Activated CD4-positive, alpha-beta T cell treated with anti-CD3 and anti-CD28 coated beads for 36 hours (primary cell): ENCODE measurements at places on chromosomes 2 and 18. TPM values are rescaled to one million over a fixed set of nuclear protein-coding genes. Genes with fewer than 3 reads are reported as not detected.

TMEM37 gene
- not detected for total RNA-seq

DNER gene
- not detected for total RNA-seq

EFEMP1 gene
- total RNA-seq = not detected

GULP1 gene
- not detected for total RNA-seq

GBX2 gene
- not detected for total RNA-seq

PASK gene
- 62.9 TPM for total RNA-seq

PAIP2B gene
- 2.3 TPM for total RNA-seq

TMEFF2 gene
- not detected for total RNA-seq

XRCC5 gene
- 395 TPM for total RNA-seq

DHRS9 gene
- total RNA-seq = 4.8 TPM

TMEM169 gene
- 1.8 TPM for total RNA-seq

CD302 gene
- total RNA-seq = 0.57 TPM

TUBB8B gene
- not detected for total RNA-seq

KCNJ3 gene
- not detected for total RNA-seq

LOXHD1 gene
- 0.07 TPM for total RNA-seq

DNA sequence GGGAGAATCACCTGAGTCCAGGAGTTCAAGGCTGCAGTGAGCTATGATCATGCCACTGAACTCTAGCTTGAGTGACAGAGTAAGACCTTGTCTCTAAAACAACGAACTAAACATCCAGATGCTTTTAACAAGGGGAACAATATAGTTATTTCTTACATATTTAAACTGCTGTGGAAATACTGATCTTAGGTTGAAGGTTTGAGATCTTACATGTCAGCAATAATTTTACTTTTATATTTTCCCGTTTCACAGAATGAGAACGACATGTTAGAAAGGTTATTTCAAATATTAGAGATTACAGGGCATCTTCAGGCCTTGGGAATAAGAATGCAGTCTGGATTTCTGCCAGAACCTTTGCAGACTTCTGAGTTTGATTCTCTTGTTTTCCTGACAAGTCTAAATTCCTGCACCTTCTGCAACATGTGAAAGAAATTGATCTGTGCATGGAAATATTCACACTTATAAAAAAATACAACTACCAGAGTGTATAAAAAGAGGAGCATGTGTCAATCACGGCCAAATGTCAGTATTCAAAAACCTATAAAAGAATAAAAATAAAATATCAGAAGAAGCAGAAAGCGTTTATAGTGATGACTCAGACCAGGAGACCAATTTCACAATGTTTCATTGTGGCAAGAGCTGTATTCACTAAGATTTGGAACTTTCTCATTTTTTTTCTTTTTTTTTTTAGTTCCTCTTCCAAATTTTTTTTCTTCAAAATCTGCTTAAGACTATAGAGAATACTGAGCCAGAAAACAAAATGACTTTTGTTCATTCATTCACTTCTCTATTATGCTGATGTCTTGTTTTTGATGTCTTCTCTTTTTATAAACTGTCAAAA lies 29.6 kb downstream of the COLEC12 start:
- DNase-seq = no peak

DNA sequence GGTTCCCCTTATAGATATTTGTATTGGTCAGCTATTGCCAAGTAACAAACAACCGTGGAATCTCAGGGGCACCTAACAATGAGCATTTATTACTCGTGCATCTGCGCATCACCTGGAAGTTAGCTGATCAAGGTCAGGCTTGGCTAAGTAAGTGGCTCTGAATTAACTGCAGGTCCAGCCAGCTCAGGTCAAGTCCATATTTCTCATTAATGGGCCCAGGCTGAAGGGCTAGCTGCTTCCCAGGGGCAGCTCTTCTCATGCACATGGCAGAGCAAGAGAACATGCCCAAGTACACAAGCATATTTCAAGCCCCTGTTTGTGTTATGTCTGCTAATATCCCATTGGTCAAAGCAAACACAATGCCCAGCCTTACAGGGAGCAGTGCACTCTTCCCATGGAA lies 7.8 kb upstream of the DGUOK start:
- no peak for DNase-seq

DNA sequence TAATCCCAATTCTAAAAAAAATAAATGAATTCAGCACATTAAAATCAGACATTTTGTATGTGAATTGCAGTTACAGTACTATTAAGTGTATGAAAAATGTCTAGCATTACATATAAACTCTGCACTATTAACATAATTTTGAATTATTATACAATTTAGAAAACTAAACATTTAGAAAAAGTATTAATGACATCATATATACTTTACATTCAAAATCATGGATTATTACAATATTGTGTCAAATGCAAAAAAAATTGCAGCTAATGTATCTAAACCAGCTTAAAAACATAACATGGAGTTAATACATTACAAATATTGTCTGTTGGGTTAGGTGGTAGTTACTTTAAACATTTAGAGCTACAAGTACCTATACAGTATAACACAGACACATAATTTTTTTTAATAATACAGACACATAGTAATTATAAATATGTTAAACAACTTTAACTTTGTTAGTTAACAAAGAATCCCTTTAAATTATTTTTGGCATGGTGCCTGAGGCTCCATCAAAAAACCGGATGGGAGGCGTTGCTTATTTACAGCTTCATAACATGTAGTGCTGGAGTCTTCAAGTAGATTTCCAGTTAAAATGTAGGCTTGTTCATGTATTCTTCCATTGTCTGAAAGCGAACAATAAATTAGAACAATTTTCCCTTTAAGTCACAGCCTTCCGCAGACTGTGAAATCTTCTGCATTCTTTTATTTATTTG lies 79.1 kb downstream of the AP1S3 start:
- DNase-seq = no peak

- DNase-seq = no peak
Observed at GRCh38 chr2:149365931-149366583, 35.7 kb downstream of the LYPD6 start.

DNA sequence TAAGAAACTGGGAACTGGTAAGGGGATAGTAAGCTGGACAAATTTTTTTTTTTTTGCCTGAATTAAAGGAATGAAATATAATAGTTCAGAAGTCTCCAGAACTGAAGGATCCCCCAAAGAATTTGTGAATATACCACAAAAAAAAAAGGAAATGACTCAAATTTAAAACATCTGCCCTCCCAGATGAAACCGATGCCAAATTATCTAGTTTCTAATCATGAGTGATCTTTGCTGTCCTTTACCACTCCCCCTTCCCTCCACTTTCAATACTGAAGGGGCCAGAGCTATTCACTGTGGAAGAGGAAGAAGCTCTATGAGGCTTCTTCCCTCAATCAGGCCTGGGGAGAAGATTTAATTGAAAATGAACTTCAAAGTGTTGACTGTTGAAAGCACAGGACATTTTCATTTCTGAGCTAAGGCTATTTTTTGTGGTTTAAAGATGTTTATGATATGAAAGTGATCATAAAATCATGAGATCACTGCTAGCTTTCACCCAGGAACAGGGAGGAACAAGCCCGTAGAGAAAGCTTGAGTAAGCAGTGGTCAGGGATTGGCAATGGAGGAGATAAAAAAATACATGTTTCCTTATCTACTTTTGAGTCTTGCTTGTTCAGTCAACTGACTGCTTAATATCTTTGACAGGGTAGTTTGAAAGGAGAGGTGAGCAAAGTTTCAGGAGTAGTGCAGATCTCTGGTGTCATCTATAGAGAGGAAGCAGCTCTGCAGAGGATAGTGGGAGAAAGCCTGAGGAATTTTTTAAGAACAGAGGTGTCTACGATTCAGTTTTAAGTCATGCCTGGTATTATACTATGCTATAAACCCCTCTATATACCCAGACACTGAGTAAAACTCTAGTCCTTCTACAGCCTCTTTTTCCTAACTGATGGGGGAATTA lies 409.5 kb upstream of the FIGN start:
- DNase-seq = no peak

DNA sequence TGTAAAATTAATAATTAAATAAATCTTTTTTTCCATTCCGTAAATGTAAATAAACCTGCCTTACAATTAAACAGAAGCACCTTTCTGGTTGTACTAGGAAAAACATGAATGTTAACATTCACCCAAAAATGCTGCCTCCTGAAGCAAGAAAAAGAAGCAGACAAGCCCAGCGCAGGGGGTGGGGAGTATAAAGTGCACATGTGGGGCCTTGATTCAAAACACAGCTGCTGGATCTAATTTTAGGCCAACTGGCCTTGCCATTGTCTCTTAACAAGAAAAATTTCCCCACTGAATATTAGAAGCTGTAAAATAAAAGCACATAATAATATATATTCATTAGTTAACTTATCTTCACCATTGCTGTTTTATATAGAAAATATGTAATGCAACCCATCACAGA lies 28.3 kb downstream of the TCF4 start:
- DNase-seq = no peak

DNA sequence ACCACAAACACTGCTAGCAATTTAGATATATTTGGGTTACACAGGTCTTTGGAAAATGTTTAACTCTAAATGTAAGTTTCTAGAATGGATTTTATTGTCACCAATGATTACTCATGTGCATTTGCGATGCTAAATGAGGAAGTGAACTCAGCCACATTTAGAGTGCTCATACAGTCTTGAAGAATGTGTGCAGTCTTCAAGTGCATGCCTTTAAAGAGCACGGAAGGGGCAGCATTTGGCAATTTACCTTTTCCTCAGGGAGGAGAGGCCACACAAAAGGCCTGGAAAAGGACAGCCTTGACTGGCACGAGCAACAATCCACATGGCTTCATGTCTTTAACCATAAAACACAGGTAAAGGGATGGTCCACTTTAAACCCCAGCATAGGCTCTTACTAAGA lies 78.5 kb upstream of the STK17B start:
- DNase-seq = no peak

GRCh38 chr2:14936426-14936825 lies 303.9 kb downstream of the LRATD1 start:
- no peak for DNase-seq

GRCh38 chr18:14014456-14014855 lies 99.1 kb upstream of the MC2R start:
- DNase-seq = no peak

DNA sequence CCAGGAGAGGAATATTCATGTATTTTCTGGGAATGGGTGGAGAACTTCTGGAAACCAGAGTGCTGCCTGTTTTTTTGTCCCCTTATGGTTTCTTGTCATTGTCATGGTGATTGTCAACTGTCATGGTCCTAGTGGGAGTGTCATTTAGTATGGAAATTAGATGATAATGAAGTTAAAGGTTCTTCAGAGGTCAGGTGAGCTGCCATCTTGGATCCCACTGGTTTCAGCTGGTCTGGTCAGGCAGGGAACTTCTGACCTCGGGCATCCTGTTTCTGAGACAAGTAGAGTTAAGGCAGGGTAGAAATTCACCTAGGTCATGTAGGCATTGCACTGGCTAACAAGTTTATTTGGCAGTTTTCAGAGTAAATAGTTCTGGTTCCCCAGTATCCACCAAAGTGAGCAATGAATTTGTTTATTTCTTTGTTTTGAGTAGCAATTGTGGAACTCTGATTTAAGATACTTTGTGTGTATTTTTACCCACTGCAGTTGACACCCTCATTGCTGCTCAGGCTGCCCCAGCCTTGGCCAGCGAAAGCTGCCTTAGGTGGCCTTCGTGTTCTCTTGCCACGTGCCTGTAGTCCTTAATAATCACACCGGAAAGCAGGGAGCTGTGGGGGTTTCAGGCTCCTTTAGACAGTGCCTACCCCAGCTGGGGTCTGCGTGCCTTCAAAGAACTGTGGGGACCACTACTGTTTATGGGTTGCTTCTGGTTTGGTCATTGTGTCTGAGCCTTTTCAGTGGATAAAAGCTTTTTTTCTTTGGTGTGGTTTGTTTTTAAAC lies 48.7 kb downstream of the NCK2 start:
- DNase-seq = no peak

GRCh38 chr2:27832396-27832795 lies 57.8 kb downstream of the RBKS start:
- DNase-seq = no peak

GRCh38 chr2:160703648-160704585 lies 210.3 kb upstream of the RBMS1 start:
- DNase-seq = peak; percentile 63

DNA sequence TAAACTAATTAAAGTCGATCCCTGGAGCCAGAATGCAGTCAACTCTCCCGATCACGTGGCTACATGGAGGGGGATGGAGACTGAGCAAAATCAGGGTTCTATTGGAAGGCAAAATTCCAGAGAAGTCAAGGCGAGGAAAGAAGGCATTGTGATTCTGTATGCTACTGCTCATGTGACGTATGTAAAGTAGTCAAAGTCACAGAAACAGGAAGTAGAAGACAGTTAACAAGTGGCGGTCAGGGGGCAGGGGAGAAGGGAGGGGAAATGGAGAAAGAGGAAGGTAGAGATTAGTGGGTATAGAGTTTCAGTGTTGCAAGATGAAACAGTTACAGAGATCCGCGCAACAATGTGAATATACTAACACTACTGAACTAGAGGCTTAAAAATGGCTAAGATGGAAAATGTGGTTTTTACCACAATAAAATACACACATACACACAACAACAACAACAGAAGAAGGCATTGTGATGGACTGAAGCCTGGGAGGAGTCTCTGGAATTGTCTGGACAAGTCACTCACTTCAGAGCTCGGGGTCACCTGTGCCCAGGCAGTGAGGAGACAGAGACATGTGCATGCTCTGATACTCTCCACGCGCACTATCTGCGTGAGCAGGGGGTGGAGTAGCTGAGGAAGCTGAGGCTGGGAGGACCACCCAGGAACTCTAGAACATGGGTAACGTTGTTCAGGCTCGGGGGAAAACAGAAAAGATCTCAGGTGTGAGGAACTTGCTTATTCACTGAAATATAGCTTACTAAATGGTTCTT lies 89.9 kb upstream of the CDCA7 start:
- peak; percentile 58 for DNase-seq

- DNase-seq = peak; percentile 63
Observed at GRCh38 chr18:63309422-63309821, 10.1 kb downstream of the BCL2 start.

GRCh38 chr2:46269544-46270273 lies 27.5 kb upstream of the EPAS1 start:
- no peak for DNase-seq

- DNase-seq = no peak
Observed at GRCh38 chr18:32906506-32907310, 133.9 kb upstream of the KLHL14 start.

- DNase-seq = no peak
Observed at GRCh38 chr18:56161566-56162260, 476.7 kb downstream of the TXNL1 start.

GRCh38 chr2:240127911-240128607 lies 8.0 kb downstream of the COPS9 start:
- DNase-seq = no peak
